GM04503 (cell line): ENCODE measurements at places on chromosomes 1 and 21.

- DNase-seq, result no peak
Measured at GRCh38 chr1:220235462-220235861, 36.8 kb downstream of the RAB3GAP2 start.

- DNase-seq, result no peak
Measured at GRCh38 chr1:224193319-224193966, 10.4 kb downstream of the DEGS1 start.

DNA sequence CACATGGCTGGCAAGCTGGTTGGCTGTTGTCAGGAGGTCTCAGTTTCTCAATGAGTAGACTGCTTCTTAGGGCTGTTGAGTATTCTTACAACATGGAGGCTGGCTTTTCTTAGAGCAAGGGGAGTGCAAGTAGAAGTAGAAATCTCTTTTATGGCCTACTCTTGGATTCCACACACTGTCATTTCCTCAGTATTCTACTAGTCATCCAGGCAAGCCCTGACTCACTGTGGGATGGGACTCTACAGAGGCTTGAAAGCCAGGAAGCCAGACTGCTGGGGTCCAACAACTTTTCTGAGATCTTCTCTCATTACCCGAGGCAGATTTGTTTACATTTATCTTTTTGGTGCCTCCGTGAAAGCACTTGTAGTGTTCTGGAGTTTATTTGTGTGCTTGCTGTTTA is 196.2 kb upstream of the APP start:
- DNase-seq, result peak; percentile 21

GRCh38 chr1:184622136-184622823 is 132.4 kb downstream of the EDEM3 start:
- DNase-seq, result peak; percentile 89

- no peak for DNase-seq
Measured at GRCh38 chr1:165641231-165641987, 10.4 kb downstream of the MGST3 start.

GRCh38 chr1:56287721-56288120 is 291.6 kb downstream of the PLPP3 start:
- DNase-seq, result no peak

DNA sequence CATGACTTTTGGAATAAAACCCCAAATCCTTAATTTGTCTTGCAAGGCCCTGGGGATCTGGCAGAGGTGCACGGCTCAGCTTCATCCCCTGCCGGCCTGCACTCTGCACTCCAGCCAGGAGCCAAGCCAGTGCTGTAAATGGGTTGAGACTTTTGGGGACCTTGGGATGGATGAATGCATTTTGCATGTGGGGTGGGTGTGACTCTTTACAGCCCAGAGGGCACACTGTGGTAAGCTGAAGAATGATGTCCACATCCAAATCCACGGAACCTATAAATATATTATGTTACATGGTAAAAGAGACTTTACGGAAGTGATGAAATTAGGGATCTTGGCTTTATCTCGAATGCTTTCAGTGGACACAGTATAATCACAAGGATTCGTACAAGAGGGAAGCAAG is 177.8 kb downstream of the EDEM3 start:
- no peak for DNase-seq

DNA sequence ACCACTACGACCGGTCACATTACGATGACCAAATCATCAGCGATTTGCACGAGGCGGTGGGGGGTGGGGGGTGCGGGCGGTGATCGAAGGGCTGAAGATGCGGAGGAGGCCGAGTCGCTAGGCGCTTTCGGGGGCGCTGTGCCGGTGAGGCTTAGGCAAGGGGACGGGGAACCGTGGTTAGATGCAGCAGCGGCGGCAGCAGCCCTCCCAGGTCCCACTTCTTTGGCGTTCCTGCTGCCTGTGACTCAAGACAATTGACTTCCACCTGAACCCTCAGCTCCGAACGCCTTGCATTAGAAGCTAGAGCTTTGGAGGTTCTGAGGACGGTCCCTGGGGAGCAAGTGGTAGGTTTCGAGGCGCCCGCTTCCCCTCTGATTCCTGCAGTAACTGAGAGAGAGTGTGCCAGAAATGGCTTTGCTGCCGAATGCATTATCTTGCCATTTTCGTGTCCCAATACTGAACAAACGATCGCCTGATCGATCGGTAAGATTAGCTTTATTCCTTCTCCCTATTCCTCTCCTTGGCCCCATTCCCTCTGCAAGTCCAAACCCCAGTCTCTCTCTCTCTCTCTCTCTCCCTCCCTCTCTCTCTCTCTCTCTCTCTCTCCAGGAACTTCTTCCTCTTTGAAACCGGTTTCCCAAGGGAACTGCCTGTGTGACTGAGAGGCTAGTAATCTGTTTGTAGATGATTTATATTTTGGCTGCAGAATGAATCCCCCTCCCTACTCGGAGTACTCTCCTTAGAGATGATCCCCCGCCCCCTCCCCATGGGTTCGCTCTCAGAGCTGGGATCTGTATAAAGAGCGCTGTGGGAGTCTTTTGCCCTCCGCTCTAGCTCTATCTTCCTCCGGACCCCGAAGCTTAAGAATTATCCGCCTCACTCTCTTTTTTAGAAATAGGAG is 735 bp upstream of the BRINP3 start:
- no peak for DNase-seq

DNA sequence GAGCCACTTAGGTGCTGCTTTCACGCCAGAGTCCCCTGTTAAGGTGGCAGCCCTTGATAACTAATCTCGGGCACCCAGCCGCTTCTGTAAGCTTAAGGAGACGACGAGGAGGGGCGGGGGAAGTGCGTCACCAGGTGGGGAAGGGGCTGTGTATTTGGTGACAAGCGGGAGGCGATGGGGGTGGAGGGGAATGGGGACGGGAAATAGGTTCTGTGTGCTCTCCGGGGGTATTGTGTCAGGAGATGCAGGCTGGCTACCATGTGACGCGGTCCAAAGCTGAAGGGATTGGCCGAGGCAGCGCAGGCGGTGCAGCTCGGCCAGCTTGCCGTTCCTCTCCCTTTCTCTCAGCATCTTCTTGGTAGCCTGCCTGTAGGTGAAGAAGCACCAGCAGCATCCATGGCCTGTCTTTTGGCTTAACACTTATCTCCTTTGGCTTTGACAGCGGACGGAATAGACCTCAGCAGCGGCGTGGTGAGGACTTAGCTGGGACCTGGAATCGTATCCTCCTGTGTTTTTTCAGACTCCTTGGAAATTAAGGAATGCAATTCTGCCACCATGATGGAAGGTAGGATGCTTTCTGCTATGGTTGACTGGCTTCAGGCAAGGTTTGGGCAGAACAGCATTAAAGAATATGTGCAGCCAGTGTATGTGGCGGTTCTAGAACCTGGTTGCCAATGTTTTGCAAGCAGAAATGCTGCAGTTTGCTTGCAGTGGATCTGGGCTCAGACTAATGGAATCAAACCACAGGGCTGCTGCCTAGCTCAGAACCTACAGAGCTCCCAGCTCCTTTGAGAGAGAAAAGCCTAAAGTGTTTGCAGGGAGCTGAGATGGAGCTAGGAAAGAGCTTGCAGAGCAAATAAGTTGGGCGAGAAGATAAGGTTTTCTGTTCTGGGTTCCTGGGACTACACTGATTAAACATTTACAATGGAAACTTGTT is at the start of gene SGIP1:
Gene SGIP1, plus strand, starts transcription at position 350 of the 937 bp plus-strand sequence. Its CDS starts 206 bp downstream, at position 556.
- no peak for DNase-seq

DNA sequence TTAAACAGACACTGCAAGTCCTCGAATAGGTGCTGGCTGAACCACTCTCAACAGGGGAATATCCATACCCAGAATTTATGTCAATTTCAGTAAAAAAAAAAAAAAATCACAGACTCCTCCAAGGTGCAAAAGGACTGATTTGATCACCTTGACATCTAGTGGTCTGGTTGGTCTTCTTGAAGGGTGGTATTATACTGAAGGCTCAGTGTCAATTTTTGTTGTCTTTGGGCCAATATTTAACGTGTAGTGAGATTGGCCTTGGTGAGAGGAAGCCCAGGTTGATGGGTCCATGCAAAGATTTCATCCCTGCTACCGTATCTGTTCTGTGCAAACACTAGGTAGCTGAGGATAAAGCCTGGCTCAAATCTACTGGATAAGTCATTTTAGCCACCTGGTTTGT is 4.0 kb upstream of the GBP5 start:
- DNase-seq, result no peak

DNA sequence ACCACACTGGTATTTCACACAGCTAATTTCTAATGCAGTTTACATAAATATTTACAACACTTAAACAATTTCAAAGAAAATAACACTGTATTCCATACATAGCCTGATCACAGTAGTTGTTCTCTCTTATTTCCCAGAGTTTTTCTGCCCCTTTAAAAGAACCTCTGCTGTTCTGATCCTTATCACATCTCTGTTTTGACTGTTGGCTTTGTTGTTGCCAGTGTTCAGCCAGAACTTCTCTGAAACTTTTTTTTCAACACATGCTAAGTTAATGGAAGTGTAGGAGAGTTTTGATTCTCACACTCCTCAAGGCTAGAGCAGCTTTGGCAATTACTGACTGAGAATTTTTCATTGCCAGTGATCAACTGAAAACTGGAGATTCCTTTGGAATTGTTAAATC is 11.1 kb downstream of the SELE start:
- DNase-seq, result no peak

- DNase-seq, result no peak
Measured at GRCh38 chr1:205016584-205016983, 26.4 kb upstream of the CNTN2 start.

DNA sequence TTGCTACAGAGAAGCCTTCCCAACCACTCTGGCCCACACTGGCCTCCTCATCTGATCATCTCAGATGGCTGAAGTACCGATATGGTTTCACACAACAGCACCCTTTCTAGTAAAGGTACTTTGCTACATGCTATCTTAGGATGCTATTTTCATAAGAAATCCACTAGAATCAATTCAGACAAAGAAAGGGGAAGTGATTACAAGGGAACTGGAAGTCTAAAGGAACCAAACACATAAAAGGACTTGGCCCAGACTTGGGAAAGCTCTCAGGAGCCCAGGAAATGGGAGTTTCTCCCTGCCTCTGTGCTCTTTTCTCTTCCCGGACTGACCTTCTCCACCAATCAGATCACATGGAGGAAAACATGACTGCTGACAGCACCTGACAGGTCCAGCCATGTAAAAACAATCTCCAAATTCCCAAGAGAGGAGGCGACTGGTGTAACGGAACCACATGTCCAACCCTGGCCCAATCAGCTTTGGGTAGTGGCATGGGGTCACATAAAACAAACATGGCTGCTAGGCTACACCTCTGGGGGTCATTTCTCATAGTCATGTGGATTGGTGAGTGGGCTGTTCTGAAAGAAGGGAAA is 12.7 kb upstream of the FOXE3 start:
- no peak for DNase-seq

GRCh38 chr1:220732137-220732536 is 16.0 kb upstream of the MTARC2 start:
- DNase-seq, result no peak

DNA sequence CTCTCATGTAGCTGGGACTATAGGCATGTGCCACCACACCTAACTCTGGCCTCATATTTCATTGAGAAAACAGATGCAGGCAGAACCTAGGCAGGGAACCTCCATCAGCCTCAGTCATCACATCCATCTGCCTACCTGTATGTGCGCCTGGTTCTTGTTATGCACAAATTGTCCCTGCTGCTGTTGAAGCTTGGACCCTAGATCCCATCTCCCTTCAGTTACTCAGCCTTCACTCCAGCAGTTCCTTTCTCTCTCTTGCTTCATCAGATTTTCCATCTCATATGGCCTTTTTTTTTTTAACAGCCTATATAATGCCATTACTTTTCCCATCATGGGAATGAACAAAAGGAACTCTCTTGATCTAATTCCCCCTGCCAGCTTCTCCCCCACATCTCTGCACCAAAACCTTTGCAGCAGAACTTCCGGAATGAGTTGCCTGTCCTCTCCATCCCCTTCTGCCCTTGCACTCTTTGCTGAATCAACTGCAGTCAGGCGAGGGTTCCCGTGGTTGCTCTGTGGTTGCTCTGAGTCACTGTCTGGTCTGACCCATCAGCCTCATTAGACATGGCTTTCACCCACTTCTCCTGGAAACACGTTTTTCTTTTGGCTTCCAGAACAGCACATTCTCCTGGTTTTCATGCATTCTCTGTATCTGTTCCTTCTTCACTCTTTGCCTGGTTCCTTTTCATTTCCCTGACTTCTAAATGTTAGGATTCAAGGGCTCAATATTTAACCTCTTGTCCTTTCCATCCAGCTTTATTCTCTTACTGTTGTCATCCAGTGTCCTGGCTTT is 41.5 kb downstream of the UBE4B start:
- DNase-seq, result peak; percentile 92

DNA sequence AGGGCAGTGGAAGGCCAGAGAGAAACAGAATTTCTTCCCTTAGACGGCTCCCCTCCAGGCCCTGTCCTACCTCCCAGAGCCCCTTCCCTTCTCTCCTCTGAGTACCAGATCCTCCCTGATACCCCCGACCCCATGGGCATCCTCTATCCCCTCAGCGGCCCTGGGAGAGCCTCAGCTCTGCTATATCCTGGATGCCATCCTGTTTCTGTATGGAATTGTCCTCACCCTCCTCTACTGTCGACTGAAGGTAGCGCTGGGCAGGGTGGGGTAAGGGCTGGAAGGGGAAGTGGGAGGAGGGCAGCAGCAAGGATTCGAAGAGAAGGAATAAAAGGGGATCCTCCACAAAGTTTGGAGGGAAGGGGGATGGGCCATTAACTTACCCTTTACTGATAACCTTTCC is 2.7 kb downstream of the FCER1G start:
- DNase-seq, result no peak

GRCh38 chr1:96722161-96722922 is 758 bp downstream of the PTBP2 start:
- DNase-seq, result no peak

GRCh38 chr1:3907031-3907534 is 7.0 kb upstream of the C1orf174 start:
- no peak for DNase-seq

GRCh38 chr1:220990427-220991339 is 111.4 kb downstream of the HLX start:
- no peak for DNase-seq
